Left ventricle myocardium superior (tissue), 1 donor: ENCODE measurements at places on chromosomes 3 and 15. TPM values are rescaled to one million over a fixed set of nuclear protein-coding genes. Genes with fewer than 3 reads are reported as not detected.

Gene TP63
- 0.20 TPM for total RNA-seq

Gene CAV3
- total RNA-seq: 28.2 TPM

Gene TLR9
- total RNA-seq: 0.17 TPM

Gene CDHR4
- total RNA-seq: not detected

DNA sequence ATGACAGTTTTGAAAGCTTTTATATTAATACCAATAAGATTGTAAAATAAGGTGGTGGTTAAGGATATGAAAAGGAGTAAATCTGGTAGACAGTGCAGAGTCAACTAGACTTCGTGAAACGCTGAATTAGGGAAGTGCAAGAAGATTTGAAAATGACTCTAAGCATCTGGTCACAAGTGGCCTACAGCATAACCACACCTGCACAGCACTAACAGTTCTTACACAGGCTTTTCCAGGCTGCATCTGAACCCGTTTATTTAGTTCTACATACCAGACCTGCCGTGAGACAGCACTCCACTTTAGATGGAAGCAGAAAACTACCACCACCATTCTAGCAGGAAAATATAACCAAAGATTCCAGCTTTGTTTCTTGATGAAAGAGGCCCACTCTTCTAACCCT is 1.9 kb downstream of the DMXL2 start:
- no peak for DNase-seq
